ENCODE measurements at places on chromosomes 13 and 19.

DNA sequence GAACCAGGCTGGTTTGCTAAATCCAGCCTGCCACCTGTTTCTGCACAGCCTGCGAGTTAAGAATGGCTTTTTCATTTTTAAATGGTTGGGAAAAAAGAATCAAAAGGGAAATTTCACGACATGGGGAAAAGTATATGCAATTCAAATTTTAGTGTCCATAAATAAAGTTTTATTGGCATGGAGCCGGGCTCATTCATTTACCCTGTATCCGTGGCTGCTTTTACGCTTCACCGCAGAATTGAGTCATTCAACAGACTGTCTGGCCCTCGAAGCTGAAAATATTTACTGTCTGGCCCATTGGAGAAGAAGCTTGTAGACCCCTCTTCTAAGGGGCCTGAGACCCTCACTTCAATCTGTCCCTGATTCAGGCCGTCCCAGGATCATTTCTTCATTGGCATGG is 26.1 kb downstream of the IER2 start:
- DNase-seq = no peak

DNA sequence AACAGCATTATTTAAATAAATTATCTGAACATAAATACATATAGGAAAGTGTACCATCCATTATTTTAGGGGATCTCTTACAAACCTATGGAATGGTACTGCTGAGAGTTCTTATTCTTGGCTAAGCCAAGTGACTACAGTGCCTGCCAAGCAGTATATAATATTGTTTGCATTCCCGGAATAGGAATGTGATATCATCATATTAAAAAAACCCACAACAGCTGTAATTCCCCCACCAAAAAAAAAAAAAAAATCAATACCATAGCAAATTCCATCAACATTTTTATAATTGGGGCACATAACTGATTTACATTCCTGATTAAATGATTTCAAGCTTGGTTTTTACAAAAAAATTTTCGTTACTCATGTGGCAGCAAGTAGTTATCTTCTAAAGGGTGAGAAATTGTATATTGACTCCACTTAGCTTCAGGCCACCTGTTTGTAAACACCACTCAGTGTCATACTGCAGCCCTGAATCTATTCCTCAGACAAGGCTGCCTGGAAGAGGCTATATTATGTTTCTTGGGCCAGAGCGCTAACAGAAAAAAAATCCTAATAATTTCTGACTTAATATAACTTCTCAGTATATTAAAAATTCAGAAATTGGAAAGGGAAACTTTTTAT is 278.1 kb downstream of the DNAJC15 start:
- DNase-seq = no peak

GRCh38 chr13:105725887-105726286 is 809.6 kb downstream of the EFNB2 start:
- no peak for DNase-seq

GRCh38 chr13:52734075-52734623 is 5.5 kb downstream of the CNMD start:
- no peak for DNase-seq

DNA sequence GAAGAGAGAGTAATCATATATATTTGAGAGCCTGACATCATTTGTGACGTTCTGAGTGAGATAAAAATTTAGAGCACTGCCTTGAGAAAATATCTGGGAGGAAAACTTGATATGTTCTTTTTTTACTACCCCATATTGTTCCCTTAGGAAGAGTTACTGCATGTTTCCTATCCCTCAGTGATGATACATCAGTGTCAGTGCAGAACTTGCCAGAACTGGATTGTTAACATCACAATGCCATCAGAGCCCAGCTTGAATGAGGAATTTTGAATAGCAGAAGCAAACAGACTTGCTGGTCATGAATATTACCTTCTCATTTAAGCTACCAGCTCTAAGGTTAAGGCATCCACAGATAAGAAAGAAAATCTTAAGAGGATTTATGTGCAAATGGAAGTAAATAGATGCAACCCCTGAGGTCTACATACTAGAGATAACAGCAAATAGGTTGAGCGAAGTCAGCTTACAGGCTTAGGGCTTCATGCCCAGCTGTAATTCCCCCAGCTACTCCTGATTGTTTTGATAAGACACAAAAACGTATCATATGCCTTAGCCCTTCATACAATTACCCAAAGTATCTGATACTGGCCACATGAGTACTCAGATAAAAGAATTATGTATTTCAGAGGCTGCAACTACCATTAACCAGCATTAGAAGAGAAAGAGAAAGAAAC is 313.7 kb upstream of the ATXN8OS start:
- no peak for DNase-seq

- DNase-seq = no peak
Measured at GRCh38 chr19:3667766-3668165, 32.5 kb downstream of the PIP5K1C start.

DNA sequence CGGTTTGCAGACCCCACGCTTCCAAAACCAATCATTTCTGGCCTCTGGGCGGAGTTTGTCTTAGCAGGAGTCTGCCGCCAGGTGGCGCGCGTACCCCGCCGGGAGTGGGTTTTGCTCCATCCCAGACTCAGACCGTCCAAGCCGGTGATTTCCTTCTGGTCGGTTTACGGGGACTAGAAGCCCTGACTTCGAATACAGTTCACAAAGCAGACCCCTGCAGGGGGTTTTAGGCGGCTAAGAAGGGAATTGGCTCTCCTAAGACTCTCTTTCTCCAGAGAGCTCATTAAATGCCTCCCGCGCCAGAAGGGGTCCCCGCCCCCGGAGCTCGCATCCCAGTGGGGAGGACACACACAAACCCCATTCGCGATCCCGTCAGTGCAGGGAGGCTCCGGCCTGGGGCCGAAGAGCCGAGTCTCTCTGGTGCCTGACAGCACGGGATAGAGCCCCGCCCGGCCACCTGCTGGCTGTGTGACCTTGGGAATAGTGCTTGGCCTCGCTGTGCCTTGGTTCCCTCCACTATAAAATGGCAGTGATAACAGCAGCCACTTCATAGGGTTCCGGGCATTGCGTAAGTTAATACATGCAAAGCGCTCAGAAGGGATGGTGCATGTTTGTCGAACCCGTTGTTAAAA is 8.6 kb upstream of the NUP62 start:
- DNase-seq = peak; percentile 82

DNA sequence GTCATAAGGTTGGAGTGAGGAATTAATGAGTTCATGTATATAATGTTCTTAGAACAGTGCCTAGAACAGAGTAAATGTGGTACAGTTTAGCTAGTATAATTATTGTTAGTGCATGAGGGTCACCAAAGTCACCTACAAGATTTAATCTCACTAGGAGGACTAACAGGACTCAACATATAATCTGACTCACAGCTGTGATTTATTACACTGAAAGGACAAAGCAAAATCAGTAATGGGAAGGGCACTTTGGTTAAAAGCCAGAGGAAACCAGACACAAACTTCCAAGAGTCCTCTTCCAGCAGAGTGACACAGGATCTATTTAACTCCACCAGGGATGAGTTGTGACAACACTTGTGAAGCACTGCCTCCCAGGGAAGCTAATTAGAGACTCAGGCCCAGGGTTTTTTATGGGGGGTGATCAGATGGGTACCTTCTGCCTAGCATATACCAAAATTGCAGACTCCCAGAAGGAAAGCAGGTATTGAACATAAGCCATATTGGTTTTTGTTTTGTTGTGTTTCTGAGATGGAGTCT is 341.2 kb upstream of the DACH1 start:
- no peak for DNase-seq

GRCh38 chr19:42079886-42080763 is 4.2 kb downstream of the ZNF574 start:
- DNase-seq = no peak

GRCh38 chr19:46124638-46125115 is at the start of gene IGFL3:
Gene IGFL3 (minus strand): TSS chr19:46124688. CDS start chr19:46124649, 39 bp downstream.
- no peak for DNase-seq

- DNase-seq = no peak
Measured at GRCh38 chr13:19268331-19268730, 86.7 kb upstream of the TUBA3C start.

- DNase-seq = no peak
Measured at GRCh38 chr19:10408511-10409283, 5.4 kb upstream of the CDC37 start.

- DNase-seq = no peak
Measured at GRCh38 chr13:23919006-23919405, 21.7 kb upstream of the C1QTNF9B start.

- peak; percentile 95 for DNase-seq
Measured at GRCh38 chr19:9309974-9310446, 372 bp upstream of the ZNF699 start.

DNA sequence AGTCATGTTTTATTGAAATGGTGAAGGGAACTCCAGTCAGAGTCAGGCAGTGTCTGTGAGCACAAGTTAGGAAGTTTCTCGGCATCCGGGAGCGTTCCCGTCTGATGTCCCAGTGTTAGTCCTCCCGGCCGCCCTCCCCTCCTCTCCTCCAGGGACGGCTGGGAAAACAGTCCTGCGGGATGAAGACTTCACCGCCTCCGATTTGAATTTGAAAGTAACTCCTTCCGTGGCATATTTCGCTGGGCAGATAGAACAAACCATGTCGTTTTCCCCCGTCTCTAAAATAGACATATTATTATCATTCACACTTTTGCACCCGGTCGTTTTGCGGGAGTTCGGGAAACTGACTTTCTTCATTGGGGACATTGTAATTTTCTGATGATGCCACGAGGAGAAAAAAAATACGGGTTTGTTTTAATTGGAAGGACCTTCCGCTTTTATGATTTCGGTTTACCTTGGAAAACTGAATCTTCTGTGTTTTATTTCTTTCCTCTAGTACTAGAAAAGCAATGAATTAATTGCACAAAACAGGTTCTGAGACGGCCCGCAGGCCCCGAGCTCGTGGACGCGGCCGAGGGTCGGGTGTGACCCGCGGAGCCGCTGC is 76.6 kb downstream of the ZIC5 start:
- no peak for DNase-seq

GRCh38 chr13:112819111-112819510 is 129.3 kb downstream of the ATP11A start:
- DNase-seq = peak; percentile 49

DNA sequence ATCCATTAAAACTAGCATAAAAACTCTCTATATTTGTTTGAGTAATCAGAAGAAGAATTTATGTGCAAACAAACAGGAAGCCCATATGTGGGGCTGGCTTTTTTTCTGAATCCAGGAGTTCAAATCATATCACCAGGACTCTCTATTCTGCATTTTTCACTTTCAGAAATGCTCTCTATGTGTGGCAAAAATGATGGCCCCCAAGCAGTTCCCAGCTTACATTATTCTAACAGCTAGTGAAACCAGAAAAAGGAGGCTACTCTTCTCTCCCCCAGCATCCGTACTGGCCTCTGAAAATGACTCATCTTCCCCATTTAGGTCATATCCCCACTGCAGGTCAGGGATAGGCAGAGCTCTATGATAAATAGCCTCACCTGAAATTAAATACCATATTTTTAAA is 20.4 kb downstream of the RBM26 start:
- DNase-seq = no peak

DNA sequence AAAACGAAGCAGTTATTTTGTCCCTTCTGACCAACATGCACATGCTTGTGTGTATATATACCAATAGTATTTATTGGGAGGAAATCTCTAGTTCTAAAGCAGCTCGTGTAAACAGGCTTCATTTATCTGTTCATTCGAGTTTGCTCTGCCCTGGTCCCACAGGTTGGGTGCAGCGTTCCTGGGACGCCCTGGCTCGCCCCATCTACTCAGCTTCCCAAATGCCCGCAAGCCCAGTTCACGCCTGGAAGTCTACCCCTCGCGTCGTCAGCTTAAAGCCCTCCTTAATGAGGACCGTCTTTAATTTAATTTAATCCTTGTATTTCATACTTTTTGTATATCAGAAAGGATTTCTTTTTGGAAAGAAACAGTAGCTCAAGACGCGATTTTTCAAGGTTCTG is 604 bp downstream of the THSD1 start:
- DNase-seq = no peak

DNA sequence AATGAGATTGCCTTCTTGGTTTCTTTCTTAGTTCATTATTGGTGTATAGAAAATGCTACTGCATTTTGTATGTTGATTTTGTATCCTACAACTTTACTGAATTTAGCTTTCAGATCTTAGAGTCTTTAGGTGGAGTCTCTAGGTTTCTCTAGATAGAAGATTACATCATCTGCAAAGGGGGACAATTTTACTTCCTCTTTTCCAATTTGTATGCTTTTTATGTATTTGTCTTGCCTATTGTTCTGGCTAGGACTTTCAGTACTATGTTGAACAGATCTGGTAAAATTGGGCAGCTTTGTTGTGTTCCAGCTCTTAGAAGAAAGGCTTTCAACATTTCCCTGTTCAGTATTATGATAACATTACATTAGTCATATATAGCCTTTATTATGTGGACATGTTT is 101.0 kb upstream of the SPRY2 start:
- no peak for DNase-seq

- no peak for DNase-seq
Measured at GRCh38 chr13:32941368-32941767, 74.9 kb upstream of the KL start.

DNA sequence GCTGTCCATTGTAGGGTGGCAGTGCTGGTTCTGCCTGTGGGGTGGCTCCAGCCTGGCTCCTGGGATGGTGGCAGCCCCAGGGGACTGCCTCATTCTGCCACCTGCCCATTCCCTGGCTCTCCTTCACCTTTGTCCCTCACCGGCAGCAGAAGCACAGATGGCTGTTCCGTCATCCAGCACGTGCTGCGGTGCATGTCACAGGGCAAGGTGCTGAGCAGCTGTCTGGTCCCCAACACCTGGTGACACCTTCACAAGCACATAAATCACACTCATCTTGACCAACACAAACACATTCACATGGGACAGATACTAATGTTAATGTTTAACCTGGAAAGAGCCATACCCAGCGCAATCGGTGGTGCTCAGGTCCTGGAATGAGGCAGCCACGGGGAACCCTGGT is 126.8 kb downstream of the UQCRFS1 start:
- DNase-seq = no peak

GRCh38 chr19:45526143-45526542 is 18.9 kb downstream of the VASP start:
- no peak for DNase-seq

DNA sequence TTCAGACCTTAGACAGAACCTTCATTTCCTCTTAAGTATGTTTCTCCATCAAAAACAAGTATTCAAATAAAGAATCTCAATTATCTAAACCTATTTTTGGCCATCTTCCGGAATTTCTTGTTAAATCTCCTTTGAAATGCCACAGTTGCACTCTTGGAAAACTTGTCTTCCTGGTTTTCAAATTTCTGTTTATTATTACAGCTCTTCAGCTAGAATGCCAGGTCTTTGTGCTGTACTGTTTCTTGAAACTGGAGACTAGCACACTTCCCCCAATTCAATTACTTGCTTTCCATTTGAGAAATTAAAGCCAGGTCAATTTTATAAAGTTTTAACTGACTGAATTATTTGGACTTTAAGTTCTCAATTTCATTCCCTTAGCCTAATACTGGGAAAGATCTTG is 10.2 kb downstream of the KCNRG start:
- DNase-seq = no peak

- DNase-seq = no peak
Measured at GRCh38 chr19:38842439-38843174, 7.2 kb downstream of the HNRNPL start.

GRCh38 chr19:51326216-51327065 is 15.0 kb downstream of the IGLON5 start:
- no peak for DNase-seq

GRCh38 chr19:47109541-47110375 is 3.8 kb downstream of the ZC3H4 start:
- DNase-seq = no peak

- no peak for DNase-seq
Measured at GRCh38 chr13:73948848-73949529, 185.2 kb downstream of the KLF12 start.

- no peak for DNase-seq
Measured at GRCh38 chr13:51995677-51996551, 15.3 kb downstream of the ATP7B start.
